H1 (cell line): ENCODE measurements at places on chromosomes 2 and 18. TPM values are rescaled to one million over a fixed set of nuclear protein-coding genes. Genes with fewer than 3 reads are reported as not detected.

DNA sequence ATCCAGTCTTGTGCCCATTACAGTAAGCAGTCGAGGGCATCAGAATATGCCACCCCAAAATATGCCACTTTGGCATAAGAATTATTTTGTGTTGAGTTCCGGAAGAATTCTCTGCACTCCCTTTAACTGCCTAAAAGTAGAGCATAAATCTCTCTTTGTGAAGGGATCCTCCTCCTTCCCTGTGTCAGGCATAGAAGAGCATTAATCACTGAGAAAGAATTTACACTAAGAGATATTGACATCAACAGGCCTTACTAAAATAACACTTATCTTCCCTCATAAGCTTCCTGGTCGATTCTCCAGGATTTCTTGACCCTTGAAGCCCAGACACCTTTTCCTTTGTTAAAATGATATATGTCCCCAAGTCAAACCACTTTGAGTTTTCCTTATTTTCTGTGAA, 27.6 kb upstream of the KYNU start:
- no peak for DNase-seq

DNA sequence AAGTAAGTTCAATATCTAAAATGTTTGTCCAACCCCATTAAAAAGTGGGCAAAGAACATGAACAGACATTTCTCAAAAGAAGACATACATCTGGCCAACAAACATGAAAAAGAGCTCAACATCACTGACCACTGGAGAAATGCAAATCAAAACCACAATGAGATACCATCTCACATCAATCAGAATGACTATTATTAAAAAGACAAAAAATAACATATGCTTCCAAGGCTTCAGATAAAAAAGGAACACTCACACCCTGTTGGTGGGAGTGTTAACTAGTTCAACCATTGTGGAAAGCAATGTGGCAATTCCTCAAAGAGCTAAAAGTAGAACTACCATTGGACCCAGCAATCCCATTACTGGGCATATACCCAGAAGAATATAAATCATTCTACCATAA, 931.1 kb downstream of the LRP1B start:
- DNase-seq: no peak

DNA sequence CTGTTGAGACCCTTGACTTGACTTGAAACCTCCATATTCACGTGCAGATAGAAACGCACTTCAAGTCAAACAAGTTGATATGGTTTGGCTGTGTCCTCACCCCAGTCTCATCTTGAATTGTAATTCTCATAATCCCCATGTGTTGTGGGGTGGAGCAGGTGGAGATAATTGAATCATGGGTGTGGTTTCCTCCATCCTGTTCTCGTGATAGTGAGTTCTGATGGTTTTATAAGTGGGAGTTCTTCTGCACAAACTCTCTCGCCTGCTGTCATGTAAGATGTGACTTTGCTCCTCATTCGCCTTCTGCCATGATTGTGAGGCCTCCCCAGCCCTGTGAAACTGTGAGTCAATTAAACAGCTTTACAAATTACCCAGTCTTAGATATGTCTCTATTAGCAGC, 21.4 kb downstream of the SLC3A1 start:
- DNase-seq: no peak

Gene FSIP2
- total RNA-seq: 1.4 and 1.7 TPM in 2 replicates

GRCh38 chr2:134097740-134098139, 156.1 kb upstream of the MGAT5 start:
- DNase-seq: no peak

GRCh38 chr2:43347746-43348145, 121.3 kb upstream of the ZFP36L2 start:
- no peak for DNase-seq

- DNase-seq: no peak
Measured at GRCh38 chr2:112891385-112891831, 19.6 kb upstream of the IL37 start.

- DNase-seq: no peak
Measured at GRCh38 chr2:38109732-38110181, 33.8 kb upstream of the CYP1B1 start.
